ENCODE measurements at places on chromosomes 13 and 19.

DNA sequence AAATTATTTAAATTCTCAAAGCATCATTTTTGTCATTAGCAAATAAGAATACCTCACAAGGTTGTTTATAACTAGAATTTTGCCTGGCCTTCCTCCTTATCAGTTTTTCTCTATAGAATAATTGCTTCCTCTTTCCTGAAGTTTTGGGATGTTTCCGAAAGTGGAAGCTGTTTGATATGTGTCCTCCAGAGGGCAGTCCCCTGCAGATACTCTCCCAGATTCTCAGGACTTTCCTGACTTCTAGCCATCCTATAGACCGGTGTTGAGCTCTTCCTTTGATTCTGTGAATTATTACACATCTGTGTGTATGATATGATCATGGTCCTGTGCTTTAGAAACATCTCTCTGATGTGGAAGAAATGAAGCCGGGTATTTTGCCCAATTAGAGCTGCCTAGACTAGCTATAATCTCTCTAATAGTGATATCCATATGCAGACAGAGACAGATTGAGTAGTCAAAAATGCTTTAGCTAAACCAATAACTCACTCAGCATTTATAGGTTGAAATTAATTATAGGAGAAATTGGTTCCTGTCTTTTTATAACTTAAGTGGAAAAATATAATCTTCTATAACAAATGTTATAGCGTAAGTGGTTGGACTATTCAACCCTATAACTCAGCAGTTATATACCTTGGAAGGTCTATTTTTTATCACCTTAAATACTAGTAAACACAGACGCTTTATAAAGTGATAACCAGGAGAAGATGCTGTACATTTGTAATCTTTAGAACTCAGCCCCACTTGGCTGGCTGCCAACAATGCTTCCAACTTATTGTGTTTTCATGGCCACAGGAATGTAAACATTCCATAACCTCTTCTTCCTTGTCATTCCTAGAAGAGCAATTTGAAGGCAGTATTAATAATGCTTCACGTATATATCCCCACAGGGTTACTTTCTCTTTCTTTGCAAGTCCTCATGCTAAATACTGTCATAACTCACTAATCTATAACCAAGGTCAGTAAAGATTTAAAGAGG is 201.0 kb upstream of the RXFP2 start:
- peak; percentile 35 for DNase-seq

- DNase-seq, result no peak
Observed at GRCh38 chr13:45604892-45605291, 10.6 kb downstream of the ERICH6B start.

- no peak for DNase-seq
Observed at GRCh38 chr19:29606420-29606747, 301 bp downstream of the POP4 start.

GRCh38 chr19:58009666-58010301 is 7.2 kb upstream of the ZNF606 start:
- peak; percentile 91 for DNase-seq

DNA sequence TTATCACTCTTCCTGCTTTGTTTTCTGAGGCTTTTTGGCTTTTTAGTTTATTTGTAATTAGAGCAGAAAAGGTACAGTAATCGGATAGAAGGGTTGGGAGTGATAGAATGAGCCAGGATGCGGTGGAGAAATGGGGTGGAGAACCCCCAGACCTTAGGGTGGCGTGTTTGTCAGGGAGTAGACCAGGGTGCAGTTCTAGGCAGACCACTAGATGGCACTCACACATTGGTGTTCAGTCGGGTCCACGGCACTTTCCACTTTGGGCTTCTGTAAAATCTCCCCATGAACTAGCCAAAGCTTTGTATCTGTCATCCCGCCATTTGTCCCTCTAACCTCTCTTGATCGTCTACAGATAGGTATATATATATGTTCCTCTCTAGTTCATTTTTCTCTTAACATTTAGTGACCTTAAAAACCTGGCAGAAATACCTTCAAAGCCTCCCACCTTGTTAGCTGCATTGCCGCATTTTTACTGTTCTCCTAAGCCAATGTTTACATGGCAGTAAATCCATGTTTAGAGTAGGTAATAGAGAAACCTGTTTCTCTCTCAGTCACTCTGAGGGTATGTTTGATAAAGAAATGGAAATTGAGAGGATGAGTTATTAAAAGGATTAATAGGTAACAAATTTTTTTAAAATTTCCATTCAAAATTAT is 154.9 kb downstream of the TM9SF2 start:
- DNase-seq, result peak; percentile 89

DNA sequence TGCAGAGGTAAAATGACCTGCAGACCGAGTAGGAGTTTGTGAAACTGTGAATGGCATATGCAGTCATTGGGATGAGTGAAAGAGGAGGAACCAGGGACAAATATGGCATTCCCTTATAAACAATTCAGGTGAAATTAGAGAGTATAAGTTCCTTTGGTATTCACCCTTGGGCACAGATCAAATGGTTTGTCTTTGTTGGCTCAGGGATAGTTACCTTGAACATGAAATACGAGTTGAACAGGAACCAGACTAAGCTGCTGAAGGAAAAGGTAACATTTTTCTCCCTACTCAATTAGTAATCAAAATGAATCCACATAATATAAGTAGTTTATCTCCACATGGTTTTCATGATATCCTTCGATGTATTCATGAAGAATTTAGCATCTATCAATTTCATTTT is 50.5 kb downstream of the SLITRK1 start:
- no peak for DNase-seq

DNA sequence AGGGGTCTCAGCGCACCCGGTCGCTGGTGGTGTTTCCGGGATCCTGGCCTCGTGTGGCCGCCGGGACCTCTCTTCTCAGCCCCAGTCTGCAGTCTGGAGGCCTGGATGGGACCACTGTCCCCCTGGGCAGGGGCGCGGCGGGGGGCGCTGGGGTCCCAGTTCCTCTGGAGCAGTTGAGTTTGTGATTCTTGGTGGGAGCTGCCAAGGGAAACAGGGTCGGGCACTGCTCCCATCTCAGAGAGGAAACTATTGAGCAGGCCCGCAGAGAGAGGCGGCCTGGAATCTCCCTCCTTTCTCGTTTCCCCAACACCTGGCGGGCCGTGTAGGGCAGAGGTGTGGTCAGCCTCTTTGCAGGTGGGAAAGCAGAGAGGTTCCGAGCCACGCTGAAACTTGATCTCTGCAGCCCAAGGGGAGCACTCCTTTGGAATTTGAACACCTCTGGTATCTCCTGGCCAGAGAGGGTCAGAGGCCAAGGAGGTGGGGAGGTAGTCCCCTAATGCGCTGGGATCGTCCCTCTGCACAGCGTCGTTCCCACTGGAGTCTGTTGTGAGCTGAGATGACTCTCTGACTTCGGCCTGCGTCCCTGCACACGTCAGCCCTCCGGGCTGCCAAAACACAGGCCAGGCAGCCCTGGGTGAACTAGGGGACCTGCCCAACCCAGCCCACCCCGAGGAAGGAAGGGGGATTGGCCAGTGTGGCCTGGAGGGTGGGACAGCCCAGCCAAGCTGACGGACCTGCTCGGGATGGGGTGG is 741 bp downstream of the PLEKHF1 start:
- no peak for DNase-seq

- no peak for DNase-seq
Observed at GRCh38 chr13:39981056-39981455, 325.6 kb downstream of the COG6 start.

- DNase-seq, result no peak
Observed at GRCh38 chr19:58355215-58355796, 2.0 kb upstream of the A1BG start.

DNA sequence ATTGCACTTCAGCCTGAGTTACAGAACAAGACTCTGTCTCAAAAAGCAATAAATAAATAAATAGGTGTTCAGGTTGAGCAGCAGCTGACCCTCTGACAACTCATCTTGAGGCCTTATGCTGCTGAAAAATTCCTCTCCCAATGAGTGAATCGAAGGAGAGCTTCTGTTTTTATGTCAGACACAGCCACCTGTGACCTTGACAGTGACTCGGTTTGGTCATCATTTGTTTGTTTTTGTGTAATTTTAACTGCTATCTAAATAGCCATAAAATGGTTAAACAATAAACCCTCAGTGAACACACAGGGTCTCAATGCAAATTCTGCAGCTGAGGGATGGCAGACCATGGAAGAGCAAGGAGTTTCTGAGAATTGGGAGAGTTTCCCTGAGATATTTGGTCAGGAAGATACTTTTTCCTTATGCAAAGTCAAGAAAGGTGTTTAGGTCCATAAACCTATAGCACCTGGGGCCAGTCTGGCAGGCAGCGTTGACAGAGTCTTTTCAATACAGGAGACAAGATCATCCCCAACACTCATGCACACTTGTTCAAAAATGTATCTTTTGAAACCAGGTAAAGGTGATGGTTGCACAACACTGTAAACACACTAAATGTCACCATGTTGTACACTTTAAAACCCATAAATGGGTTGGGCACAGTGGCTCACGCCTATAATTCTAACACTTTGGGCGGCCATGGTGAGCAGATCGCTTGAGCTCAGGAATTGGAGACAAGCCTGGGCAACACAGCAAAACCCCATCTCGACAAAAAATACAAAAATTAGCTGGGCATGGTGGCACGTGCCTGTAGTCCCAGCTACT is 16.6 kb upstream of the SLC25A30 start:
- no peak for DNase-seq

GRCh38 chr13:60869941-60870613 is 473.1 kb downstream of the TDRD3 start:
- no peak for DNase-seq

DNA sequence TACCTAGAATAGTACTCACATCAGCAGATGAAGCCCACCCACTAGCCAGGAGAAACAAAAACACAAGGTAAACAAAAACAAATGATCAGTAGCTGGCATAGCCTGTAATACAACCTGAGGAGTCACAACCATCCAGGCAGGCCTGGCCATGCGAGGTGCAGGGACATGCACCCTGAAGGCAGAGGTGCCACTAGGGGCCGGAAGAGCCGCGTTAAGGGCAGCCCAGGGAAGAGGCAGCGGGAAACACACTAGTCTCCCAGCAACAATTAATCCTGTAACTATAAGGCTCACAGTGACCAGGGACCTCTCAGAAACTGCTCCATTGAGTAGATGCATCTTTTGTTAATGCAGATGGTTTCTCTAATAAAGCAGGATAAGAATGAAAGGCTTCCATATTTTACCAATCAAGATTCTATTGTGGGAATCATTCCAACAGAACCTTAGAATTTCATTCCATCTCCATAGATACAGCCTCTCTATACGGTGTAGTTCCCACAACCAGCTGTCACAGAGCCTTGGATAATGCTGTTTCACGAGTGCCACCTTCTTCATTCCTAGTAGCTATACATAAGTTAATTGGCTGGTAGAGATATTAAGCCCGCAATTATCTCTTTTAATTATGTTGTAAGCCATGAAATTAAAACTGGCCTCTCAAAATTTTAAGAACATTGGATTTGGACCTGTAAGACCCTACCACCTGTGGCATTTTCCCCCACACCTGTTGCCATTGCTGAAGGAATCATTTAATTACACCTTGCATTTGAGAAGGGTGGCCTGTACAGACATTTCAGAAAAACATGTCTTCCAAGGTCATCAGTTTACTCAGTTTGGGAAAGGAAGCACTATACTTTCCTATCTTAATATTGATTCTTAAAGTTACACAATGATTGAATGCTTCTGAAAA is 28.7 kb downstream of the ANKRD10 start:
- DNase-seq, result no peak

GRCh38 chr19:23263870-23264590 is 13.8 kb upstream of the ZNF724 start:
- DNase-seq, result no peak

- DNase-seq, result no peak
Observed at GRCh38 chr13:73828811-73829210, 305.4 kb downstream of the KLF12 start.

DNA sequence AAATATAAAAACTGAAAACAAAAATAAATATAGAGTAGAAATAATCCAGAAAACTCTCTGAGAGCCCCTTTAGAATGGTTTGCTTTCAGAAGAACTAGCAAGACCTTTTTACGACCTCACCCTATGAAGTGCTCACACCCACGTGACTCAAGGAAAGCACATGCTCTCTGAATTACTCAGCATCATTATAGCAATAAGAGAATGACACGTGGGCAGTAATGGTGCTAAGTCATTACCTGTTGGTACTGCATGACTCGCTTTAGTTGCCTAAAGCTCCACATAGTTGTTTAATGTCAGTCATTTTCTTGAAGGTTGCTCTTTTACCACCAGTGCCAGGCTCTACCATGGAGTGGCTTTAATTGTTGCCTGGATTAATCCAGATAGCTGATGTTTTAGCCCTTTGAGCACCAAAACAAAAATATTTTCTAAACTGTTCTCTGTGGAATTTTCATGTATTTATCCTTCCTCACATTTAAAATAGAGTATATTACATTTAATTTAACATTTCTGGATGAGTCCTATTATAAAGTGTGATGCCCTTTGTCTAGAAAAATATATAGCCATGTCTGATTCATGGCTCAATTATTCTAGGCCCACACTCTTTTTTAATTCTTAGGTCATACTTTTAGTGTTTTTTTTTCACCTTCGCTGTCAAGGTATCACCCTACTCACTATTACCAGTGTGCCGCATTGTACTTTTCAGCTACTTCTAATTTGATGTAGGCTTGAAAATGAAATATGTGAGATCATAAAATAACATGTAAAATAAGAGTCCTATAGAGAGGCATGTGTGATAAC is 56.8 kb downstream of the THSD1 start:
- peak; percentile 11 for DNase-seq

GRCh38 chr13:113953561-113953960 is 20.3 kb downstream of the C13orf46 start:
- DNase-seq, result no peak

DNA sequence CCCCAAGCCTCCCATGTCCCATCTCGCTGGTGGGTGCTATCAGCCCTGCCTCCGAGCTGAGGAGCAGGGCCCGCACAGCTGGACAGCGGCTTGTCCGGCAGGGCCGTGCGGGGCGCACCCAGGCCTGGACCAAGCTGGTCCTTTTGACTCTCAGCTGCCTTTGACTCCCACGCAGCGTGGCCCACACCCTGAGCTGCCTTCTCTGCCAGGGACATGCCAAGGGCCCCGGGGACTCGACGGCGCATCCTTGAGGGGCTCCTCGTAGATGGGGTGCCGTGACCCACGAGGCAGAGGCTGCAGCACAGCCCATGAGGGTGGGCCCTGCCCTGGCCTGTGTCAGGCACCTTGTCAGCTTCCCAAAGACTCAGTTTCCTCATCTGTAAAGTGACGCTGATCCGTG is 38.8 kb upstream of the F7 start:
- DNase-seq, result no peak

- DNase-seq, result no peak
Observed at GRCh38 chr13:92676246-92676645, 550.4 kb upstream of the GPC6 start.

GRCh38 chr13:42022796-42023493 is 25.5 kb upstream of the DGKH start:
- no peak for DNase-seq
